Uterus (tissue), 4 donors: ENCODE measurements at places on chromosomes 1 and 21. TPM values are rescaled to one million over a fixed set of nuclear protein-coding genes. Genes with fewer than 3 reads are reported as not detected.

RHCE gene
- 0.41 TPM for total RNA-seq

KANK4 gene
- 14.5 TPM for total RNA-seq

AUNIP gene
- total RNA-seq = not detected

GBP3 gene
- 11.2 TPM for total RNA-seq

TSPEAR gene
- total RNA-seq = 0.51 TPM

DNAH14 gene
- 0.77 TPM for total RNA-seq

PRAMEF26 gene
- total RNA-seq = not detected

SUSD4 gene
- not detected for total RNA-seq

CRYBG2 gene
- not detected for total RNA-seq

CXADR gene
- 24.1 TPM for total RNA-seq

ERICH3 gene
- under 0.01 TPM for total RNA-seq

ROR1 gene
- 10.9 TPM for total RNA-seq

RBM11 gene
- 8.1 TPM for total RNA-seq

DIRAS3 gene
- total RNA-seq = not detected

INSRR gene
- total RNA-seq = not detected

GUCA2B gene
- not detected for total RNA-seq

- no peaks in the 10 kb centered on the region for H3K36me3 ChIP-seq
- no peak overlapping the region for H3K27ac ChIP-seq
- no peak overlapping the region for H3K4me3 ChIP-seq
- no peaks in the 10 kb centered on the region for H3K4me1 ChIP-seq
Observed at GRCh38 chr1:109714661-109715372, 2.8 kb downstream of the GSTM5 start.

- H3K36me3 ChIP-seq = no peaks in the 10 kb centered on the region
- H3K4me3 ChIP-seq = no peak overlapping the region
- no peak for DNase-seq
- H3K27ac ChIP-seq = peak overlapping the region; percentile 40
- no peaks in the 10 kb centered on the region for H3K27me3 ChIP-seq
- no peaks in the 10 kb centered on the region for H3K4me1 ChIP-seq
Observed at GRCh38 chr1:221724931-221725605, 16.8 kb downstream of the DUSP10 start.

GRCh38 chr21:26194811-26195251, 24.3 kb upstream of the APP start:
- no peak overlapping the region for H3K27ac ChIP-seq
- H3K4me3 ChIP-seq = no peak overlapping the region
- H3K27me3 ChIP-seq = no peaks in the 10 kb centered on the region
- no peaks in the 10 kb centered on the region for H3K4me1 ChIP-seq

DNA sequence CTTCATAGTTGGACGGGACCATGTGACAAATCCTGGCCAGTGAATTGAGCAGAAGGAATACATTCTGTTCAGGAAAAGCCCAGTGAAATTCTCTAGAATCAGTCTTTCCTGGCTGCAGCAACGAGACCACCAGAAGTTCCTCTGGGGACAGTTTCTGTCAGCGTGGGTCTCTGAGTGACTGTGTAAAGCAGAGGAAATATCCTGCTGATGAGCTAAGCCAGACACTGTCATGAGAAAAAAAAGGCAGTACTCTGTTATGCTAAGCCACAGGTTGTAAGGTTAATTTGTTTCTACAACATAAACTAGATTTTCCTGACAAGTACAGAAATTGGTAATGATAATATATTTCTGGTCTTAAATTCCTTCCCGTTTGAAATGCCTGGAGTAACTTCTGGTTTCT, 664.4 kb downstream of the LMO4 start:
- no peaks in the 10 kb centered on the region for H3K27me3 ChIP-seq
- no peak overlapping the region for H3K4me3 ChIP-seq
- H3K27ac ChIP-seq = no peak overlapping the region
- no peak for DNase-seq

- H3K4me1 ChIP-seq = no peaks in the 10 kb centered on the region
- no peaks in the 10 kb centered on the region for H3K27me3 ChIP-seq
- peak; percentile 29 for DNase-seq
- H3K36me3 ChIP-seq = no peaks in the 10 kb centered on the region
- H3K27ac ChIP-seq = peak overlapping the region; percentile 77
Observed at GRCh38 chr1:28887835-28888682, 26.3 kb upstream of the EPB41 start.

GRCh38 chr21:37531431-37531932, 164.9 kb downstream of the DYRK1A start:
- no peak overlapping the region for H3K27ac ChIP-seq
- no peak for DNase-seq
- no peaks in the 10 kb centered on the region for H3K4me1 ChIP-seq
- H3K36me3 ChIP-seq = no peaks in the 10 kb centered on the region
- no peak overlapping the region for H3K4me3 ChIP-seq

GRCh38 chr1:20552728-20553445, 514 bp downstream of the FAM43B start:
- H3K27ac ChIP-seq = no peak overlapping the region
- H3K36me3 ChIP-seq = no peaks in the 10 kb centered on the region
- H3K27me3 ChIP-seq = no peaks in the 10 kb centered on the region
- H3K4me1 ChIP-seq = peaks cover 14% of the 10 kb centered on the region
- peak overlapping the region; percentile 27 for H3K4me3 ChIP-seq
- no peak for DNase-seq

DNA sequence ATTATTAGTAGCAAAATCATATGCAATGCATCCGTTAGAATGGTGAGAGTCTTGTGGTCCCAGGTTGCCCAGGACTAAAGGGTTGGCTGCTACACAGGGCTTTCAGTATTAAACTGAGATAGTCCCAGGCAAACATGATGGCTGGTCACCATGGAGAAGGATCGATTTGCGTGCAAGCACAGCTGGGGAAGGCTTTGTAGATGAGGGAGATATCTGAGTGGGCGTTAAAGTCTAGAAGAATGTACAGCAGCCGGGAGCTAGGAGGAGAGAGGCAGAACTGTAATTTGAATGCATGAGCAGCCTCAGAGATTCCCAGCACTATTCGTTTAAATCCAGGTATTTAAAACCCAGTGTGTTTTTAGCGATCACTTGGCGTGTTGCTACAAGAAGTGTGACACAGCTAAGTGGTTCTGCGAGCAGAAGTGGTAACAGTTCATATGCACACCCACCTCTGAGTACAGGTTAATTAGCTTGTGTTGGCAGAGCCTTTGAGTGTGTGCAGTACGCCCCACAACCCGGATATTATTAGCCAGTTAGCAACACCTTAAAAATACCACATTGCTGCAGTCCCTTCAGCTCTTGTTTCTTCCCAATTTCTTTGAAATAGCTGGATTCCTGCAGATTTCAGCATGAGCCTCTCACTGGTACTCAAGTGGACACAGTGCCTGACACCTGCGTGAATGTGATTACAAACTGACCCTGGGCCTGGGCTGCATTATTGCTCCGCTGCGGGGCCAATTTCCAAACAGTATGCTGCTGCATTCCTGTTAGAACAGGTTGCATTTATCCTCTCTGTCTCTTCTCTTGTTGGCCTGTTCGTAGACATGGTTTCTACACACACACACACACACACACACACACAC, 67.2 kb upstream of the SCAF4 start:
- H3K4me1 ChIP-seq = no peaks in the 10 kb centered on the region
- H3K27ac ChIP-seq = no peak overlapping the region
- no peak for DNase-seq

- peak within 1 kb of the TSS; percentile 58 for H3K4me3 ChIP-seq
- H3K36me3 ChIP-seq = no peaks in the 10 kb centered on the region
- H3K27me3 ChIP-seq = no peaks in the 10 kb centered on the region
- H3K27ac ChIP-seq = peak within 1 kb of the TSS; percentile 7
- H3K4me1 ChIP-seq = no peaks in the 10 kb centered on the region
- no peak for DNase-seq
Observed at GRCh38 chr21:42218836-42219605, at the start of gene ABCG1. Gene ABCG1 (plus strand): TSS chr21:42219140. CDS start chr21:42219263, 123 bp downstream.

DNA sequence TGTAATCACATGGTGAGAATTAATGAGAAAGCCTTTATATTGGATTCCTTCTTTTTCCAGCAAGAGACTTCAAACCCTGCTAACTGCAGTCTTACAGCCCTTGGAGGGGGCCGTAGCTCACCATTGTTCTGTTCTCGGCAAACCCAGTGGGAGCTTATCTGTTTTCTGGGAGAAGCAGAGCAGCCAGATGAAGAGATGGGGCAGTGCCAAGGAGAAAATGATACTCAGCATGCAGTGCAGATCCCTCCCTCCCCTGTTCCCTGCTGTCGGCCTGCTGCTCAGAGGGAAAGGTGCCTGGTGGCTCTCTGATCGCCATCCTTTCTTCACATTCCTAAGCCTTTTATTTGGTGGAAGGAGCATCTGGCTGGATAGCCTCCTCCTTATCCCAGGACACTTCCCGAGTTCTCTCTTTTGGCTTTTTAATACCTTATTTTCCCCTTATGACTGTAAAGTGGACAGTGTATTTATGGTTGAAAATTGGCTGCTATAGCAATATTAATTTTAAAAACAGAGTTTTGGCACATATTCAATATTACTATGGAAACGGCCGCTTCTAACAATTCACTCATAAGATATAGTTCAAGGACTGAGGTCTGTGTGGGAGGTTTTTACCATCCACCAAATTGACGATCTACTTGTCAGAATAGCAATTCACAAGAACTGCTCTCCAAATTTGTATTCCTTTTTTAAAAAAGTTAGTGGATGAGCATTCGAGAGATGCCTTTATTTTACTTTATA, 203.4 kb downstream of the CRB1 start:
- no peak overlapping the region for H3K4me3 ChIP-seq
- H3K36me3 ChIP-seq = no peaks in the 10 kb centered on the region
- H3K4me1 ChIP-seq = no peaks in the 10 kb centered on the region
- no peaks in the 10 kb centered on the region for H3K27me3 ChIP-seq

GRCh38 chr1:30126848-30127247, 596.5 kb downstream of the MATN1 start:
- H3K4me3 ChIP-seq = no peak overlapping the region
- no peak overlapping the region for H3K27ac ChIP-seq
- H3K36me3 ChIP-seq = no peaks in the 10 kb centered on the region
- no peaks in the 10 kb centered on the region for H3K27me3 ChIP-seq

GRCh38 chr1:41711581-41711980, 207.1 kb downstream of the HIVEP3 start:
- no peaks in the 10 kb centered on the region for H3K27me3 ChIP-seq
- DNase-seq = no peak
- H3K27ac ChIP-seq = no peak overlapping the region
- no peaks in the 10 kb centered on the region for H3K36me3 ChIP-seq
- H3K4me1 ChIP-seq = peaks cover 3% of the 10 kb centered on the region

GRCh38 chr1:69269491-69269890, 298.2 kb upstream of the LRRC7 start:
- no peak overlapping the region for H3K4me3 ChIP-seq
- H3K36me3 ChIP-seq = no peaks in the 10 kb centered on the region
- H3K27me3 ChIP-seq = no peaks in the 10 kb centered on the region
- no peak for DNase-seq
- H3K27ac ChIP-seq = no peak overlapping the region

- H3K4me3 ChIP-seq = no peak overlapping the region
- H3K27ac ChIP-seq = no peak overlapping the region
- no peaks in the 10 kb centered on the region for H3K36me3 ChIP-seq
- peaks cover 6% of the 10 kb centered on the region for H3K27me3 ChIP-seq
- no peak for DNase-seq
Observed at GRCh38 chr1:65791801-65792668, 660 bp upstream of the PDE4B start.

- H3K27ac ChIP-seq = no peak overlapping the region
- H3K27me3 ChIP-seq = no peaks in the 10 kb centered on the region
- no peak for DNase-seq
- H3K4me3 ChIP-seq = no peak overlapping the region
- no peaks in the 10 kb centered on the region for H3K4me1 ChIP-seq
Observed at GRCh38 chr1:45446950-45447672, 43.9 kb downstream of the TESK2 start.

DNA sequence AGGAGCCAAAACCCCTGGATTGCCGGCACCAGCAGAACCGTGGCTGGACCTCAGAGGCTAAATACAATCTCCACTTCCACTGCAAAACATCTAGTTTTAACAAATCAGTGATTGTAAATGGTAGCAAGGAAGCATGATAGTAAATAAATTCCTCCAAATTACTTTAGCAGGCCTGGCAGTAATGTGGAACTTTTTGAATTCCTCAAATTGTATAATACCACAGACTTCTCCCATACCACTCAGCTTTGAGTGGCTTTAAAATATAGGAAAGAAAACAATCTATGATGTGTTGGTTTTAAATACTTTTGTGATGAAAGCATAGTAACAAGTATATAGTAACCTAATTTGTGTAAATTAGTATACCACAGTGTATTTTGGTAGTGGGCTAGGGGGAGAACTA, 34.1 kb downstream of the NIBAN1 start:
- no peak for DNase-seq
- no peak overlapping the region for H3K4me3 ChIP-seq
- no peak overlapping the region for H3K27ac ChIP-seq
- H3K4me1 ChIP-seq = no peaks in the 10 kb centered on the region

DNA sequence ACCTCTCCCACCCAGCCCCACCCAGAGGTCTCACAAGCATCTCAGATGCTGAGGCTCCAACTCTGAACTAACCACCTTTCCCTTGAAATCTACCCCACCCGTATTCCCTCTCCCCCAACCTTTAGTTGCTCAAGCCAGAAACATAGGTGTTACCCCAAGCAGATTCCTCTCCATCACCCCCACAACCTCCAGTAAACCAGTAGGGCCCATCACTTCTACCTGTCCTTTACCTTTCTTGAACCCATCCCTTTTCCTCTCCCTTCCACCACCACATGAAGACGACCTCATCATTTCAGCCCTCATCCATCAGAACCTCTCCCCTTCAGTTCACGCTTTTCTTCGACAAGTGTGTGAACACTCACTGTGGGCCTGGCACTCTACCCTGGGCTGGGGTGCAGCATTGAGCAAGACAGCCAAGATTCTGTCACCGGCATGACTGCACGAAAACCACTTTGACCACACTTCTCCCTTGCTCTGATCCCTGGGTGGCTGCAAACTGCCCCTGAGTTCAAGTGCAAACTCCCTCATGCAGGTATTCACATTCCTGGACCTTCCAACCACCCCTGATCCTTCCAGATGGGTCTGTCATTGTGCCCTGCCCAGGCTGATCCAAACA, 65.5 kb upstream of the LAPTM5 start:
- H3K36me3 ChIP-seq = no peaks in the 10 kb centered on the region
- peak overlapping the region; percentile 97 for H3K27ac ChIP-seq
- peaks cover 5% of the 10 kb centered on the region for H3K4me1 ChIP-seq
- no peak overlapping the region for H3K4me3 ChIP-seq

GRCh38 chr1:2257245-2257627, 29.1 kb downstream of the SKI start:
- no peaks in the 10 kb centered on the region for H3K36me3 ChIP-seq
- H3K27ac ChIP-seq = no peak overlapping the region
- no peak overlapping the region for H3K4me3 ChIP-seq
- no peak for DNase-seq
- no peaks in the 10 kb centered on the region for H3K4me1 ChIP-seq
- H3K27me3 ChIP-seq = no peaks in the 10 kb centered on the region
